Stimulated activated CD8-positive, alpha-beta memory T cell treated with anti-CD3 and anti-CD28 coated beads, Interleukin-7, amount 100 ng/mL, for 1 hour (primary cell): ENCODE measurements at places on chromosomes 6 and 20.

DNA sequence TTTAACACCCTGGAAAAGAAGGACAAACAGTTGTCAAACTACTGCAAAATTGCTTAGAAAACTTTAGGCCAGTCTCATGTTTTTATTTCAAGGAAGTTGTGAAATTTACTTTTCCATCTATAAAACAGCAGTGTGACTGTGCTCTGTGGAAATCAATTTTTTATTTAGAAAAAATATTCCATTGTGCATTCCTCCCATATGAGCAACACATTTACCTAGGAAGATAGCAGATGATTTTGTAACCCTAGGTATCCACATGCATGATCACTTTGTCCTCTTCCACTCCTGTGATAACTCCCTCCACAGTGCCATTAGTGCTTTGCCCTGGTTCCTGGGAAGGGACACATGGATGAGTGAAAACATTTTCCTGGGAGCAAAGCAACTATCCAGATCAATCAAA, 70.0 kb upstream of the SHLD1 start:
- DNase-seq = no peak

DNA sequence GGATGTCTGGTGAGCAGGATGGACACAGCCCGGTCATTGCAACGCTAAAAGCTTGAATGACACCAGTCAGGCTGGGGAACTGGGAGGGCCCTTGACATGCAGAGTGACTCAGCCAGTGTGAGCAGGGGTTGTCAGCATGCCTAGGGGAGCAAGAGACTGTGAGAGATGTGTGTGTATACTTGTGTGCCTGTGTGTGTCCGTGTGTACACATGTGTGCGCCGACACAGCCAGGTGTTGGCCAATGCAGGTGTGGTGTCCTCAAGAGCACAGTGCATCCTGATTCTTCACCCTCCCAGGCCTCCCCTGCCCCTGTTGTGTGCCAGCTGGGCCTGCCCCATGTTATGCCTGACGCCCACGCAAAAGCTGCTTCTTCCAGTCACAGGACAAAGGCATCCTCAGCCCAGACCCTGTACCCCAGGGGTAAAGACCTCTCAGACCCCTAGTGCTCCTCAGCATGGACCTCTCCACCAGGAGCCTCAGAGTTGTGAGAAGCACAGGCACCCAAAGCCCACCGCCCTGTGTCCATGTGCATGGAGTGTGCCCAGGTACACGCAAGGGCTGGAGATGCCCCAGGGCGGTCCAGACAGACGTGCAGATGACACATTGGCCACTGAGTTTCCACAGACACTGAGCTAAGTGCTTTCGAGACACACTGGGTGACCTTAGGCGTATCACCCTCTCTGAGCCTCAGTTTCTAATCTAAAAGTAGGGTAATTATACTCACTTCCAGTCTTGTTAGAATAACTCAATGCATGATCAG, 16.6 kb downstream of the NRSN2 start:
- no peak for DNase-seq

DNA sequence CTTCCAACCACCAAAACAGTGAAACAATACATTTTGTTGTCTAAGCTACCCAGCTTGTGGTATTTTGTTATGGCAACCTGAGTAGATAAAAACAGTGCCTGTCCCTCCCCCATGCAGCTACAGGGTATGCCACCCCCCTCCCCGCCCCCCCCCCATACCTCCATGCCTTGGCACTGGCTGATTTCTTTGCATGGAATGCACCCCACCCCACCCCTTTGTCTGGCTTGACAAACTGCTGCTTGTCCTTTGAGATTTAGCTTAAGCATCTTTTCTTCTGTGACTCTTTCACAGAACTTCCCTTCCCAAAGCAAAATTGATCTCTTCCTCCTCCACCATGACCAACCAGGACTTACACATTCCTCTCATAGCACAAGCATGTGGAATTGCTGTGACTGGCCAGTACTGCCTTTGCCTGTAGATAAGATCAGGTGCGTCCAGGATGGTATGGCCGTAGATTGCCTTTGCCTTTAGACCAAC, 64.6 kb upstream of the ADGRF1 start:
- DNase-seq = no peak

DNA sequence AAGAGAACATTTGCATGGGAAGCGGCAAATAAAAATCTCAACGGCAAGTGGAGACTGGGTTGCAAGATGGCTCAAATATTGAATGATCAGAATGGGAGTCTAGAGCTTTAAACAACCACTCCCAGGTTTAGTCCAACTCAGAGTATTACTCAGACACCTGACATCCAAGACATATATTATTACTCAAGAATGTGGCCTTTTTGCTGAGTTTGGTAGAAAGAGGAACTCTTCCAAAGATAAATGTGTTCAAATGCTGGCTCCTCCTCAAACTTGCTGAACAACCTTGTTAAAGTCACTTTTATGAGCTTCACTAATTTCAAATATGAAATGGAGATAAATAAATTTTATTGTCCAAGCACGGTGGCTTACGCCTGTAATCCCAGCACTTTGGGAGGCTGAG, 77.8 kb downstream of the ESR1 start:
- DNase-seq = no peak

DNA sequence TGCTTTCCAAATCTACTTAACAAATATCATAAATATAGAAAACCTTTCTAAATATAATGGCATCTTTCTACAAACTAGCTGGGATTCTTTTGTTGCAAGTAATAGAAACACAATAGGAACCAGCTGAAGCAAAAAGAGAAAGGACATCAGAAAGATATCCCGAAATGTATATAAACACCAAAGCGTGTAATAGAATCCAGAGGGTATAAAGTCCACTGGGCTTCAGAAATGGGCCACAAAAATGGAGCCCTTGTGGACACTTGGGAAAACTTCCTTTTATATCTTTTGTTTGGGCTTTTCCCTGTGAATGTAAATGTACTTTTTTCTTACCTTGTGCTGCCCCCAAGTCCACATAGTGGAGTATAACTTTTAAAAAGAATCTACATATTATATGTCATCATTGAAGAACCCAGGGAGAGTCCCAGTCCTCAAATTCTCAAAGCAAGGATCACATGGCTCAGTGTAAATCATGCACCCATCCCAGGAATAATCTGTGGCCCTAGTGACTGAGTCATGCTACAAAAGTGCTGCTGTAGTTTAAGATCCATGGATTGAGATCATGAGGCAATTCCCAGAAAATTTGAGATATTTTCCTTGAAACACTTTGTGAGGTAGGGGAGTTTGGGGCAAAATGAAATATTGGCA, 457.0 kb downstream of the EPM2A start:
- DNase-seq = no peak

DNA sequence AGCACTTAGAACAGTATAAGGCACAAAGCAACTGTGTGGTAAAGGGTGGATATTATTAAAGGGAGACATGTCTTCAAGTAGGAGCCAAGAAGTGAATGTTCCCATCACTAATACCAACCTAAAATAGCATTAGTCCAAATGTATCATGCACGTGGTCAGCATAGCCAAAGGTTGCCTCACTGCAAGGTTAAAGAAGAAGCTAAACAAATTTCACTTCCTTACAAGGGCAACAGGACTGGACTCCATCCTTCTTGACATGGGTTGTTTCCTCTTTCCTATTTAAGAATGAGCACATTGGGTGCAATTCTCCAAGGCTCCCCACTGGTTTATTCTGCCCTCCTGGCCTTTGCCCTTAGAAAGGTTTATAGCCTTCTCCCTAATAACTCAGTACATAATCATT, 186.7 kb downstream of the PHACTR1 start:
- no peak for DNase-seq

- DNase-seq = no peak
Observed at GRCh38 chr20:23212011-23212410, 125.9 kb upstream of the CD93 start.

- DNase-seq = no peak
Observed at GRCh38 chr6:28449056-28449455, 5.8 kb upstream of the ZSCAN23 start.

DNA sequence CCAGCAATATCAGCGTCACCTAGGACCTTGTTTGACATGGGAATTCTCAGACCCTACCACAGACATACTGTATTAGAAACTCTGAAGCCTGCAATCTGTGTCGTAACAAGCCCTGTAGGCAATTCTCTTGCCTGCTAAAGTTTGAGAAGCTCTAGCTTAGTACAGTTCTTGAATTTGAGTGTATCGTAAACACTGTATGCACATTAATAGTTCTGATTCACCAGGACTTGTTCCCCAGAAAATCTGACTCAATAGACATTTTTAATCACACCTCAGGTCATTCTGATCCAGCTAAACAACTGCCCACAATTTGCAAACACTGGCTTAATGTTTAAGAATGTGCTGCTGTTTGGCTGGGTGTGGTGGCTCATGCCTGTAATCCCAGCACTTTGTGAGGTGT, 414.3 kb downstream of the TFAP2A start:
- no peak for DNase-seq

GRCh38 chr20:62117362-62117646, 5.0 kb upstream of the LSM14B start:
- no peak for DNase-seq

- DNase-seq = no peak
Observed at GRCh38 chr6:138772596-138773176, 883 bp upstream of the CCDC28A start.
